Stimulated activated CD4-positive, alpha-beta T cell treated with anti-CD3 and anti-CD28 coated beads, Interleukin-1b, Interleukin-23, amount 100 ng/mL, for 1 hour (primary cell): ENCODE measurements at places on chromosomes 12 and 14.

DNA sequence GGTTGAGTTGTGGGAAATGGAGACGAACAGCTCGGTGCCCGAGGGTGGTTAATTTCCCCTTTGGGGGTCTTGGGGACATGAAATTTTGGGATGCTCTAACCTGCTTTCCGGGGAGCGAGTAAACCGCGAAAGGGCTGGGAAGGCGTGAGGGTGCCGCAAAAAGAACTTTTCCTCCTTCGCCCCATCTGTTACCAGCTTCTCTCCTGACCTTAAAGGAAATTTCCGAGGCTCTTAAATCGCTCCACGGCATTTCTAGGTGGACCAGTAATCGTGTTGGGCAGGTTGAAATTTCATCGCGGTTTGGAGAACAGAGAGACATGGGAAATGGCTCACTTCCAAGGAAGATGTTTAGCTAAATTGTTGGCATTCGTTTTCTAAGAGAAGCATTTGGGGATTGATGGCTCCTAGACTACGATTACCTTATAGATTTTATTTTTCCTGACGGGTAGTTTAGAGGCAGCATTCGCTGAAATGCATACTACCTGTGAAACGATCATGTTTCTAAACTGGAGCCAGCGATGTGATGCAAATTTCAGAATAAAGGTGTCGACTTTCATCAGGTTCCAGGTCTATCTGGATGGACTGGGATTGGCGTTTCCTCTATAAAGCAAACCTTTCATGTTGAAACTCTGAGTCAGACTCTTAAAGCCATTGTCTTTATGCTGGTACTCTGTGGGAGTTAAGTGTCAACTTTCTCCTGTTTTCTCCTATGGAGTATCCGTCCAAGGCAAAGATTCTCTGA is 414.5 kb downstream of the PCNX1 start:
- DNase-seq, result no peak

GRCh38 chr12:4005851-4006430 is 132.7 kb upstream of the PARP11 start:
- DNase-seq, result no peak

GRCh38 chr14:62304257-62304656 is 542.0 kb downstream of the SNAPC1 start:
- DNase-seq, result no peak

- no peak for DNase-seq
Measured at GRCh38 chr14:65153101-65153500, 50.8 kb upstream of the MAX start.

- DNase-seq, result no peak
Measured at GRCh38 chr12:57715786-57716185, 21.9 kb downstream of the OS9 start.
